ENCODE measurements at places on chromosomes 5 and 9.

- no peak for DNase-seq
Observed at GRCh38 chr9:99126312-99126711, 21.4 kb downstream of the TGFBR1 start.

- DNase-seq: no peak
Observed at GRCh38 chr9:108676355-108676754, 179.4 kb downstream of the ACTL7B start.

DNA sequence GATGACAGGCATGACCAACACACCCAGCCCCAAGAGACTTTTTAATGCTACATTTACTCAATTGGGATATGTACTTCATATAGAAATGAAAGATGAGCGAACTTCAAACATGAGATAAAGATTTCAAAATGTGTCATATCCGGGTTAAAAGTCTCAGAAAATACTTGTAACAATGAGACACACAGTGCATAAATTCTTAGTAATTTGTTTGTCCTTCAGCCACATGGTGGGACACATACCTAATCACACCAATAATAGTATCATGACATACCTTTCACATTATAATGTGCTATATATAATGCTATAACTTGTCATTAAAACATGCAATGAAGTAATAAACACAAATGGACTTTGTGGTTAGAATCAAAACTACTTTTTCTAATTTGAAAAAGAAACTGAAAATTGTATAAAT, 204.7 kb upstream of the RFX3 start:
- no peak for DNase-seq

DNA sequence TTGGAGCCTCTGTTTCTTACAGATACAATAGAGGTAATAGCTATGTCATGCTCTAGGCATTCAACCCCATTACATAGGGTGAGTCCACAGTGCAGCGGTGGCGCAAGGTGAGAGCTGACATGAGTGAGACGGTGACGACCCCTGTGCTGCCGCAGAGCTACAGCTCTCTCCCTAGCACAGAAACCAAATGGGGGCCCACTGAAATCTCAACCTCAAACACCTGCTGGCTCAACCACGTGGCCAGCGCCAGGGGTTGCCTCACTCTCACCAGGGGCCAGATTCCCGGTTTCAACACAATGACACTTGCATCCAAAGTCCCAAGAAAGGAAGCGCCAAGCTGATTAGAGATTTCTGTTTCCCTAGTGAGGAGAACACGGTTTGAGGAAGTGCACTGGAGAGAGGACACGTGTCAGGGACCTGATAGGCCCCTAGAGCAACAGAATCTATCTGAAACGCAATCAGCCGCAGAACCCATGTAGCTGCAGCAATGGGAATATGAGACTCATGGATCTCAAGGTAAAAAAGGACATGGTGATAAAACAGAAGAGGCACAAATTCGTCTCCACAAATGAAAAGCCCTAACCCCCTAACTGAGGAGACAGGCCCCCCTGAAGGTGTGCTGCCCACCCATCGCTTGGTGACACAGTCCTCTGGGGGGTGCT, 114.3 kb downstream of the CRB2 start:
- DNase-seq: no peak

DNA sequence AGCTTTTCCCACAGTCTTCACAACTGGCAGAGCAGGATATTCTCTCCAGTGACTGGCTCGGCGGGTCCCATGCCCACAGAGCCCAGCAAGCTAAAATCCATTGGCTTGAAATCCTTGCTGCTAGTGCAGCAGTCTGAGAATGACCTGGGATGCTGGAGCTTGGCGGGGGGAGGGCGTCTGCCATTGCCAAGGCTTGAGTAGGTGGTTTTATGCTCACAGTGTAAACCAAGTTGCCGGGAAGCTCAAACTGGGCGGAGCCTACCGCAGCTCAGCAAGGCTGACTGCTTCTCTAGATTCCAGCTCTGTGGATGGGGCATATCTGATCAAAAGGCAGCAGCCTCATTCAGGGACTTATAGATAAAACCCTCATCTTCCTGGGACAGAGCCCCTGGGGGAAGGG, 194.1 kb downstream of the CCDC171 start:
- no peak for DNase-seq

DNA sequence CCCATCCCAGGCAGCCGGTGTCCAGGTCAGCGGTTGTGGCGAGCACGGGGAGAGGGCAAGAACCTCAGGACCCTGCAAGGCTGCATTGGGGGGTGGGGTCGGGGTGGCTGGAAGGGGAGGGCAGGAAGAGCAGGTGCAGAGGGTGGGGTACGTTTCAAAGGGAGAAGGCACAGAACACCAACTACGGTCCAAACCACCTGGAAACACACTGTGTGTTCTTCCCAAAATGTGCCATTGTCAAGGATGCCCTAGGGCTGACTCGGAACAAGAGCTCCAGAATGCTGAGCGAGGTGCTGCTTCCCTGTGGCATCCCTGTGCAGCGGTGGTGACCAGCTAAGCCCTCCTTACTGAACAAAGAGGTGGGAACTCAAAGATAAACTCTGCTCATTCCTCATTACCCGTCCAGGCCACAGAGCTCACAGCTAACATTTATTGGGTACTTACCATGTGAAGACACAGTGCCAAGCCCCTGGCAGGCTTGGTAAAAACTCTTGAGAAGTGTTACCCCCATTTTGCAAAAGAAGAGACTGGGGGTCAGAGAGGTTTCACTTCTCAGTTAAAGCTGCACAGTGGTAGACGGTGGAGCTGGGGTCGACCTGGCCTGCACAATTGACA, 153.8 kb downstream of the COL23A1 start:
- DNase-seq: no peak

DNA sequence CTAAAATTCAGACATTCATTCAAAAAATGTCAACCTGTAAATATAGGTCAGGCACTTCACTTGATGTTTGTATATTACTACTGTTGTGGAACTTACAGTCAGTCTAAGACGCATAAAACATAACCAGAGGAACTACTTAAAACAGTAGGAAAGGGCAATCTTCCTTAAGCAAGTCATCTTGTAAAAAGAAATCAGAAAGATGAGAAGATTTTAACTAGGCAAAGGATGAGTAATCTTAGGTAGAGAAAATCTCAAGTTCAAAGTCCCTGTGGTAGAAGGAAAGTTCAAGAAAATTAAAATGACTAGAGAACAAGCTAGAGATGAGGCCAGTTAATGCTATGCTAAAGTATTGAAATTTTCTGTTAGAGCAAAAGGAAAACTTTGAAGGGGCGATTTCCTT, 152.4 kb downstream of the RAPGEF6 start:
- no peak for DNase-seq
